ENCODE measurements at places on chromosomes 7 and 10.
A peak's percentile ranks its signal among the peaks of the same experiment; 100 is the strongest.

DNA sequence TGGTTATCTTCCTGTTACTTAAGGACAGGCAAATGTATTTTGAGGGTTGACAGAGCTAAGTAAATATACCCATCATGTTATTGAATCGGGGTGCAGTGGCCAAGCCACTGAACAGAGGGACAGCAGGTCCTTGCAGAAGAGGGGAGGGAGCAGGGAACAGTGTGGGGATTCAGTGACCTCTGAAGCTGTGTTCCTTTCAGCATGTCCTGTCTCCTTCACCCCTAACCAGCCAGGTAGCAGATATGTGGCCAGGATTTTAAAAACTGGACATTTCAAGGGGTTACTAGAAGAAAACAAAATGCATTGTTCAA is 12.7 kb downstream of the ANK3 start:
- DNase-seq: no peak

DNA sequence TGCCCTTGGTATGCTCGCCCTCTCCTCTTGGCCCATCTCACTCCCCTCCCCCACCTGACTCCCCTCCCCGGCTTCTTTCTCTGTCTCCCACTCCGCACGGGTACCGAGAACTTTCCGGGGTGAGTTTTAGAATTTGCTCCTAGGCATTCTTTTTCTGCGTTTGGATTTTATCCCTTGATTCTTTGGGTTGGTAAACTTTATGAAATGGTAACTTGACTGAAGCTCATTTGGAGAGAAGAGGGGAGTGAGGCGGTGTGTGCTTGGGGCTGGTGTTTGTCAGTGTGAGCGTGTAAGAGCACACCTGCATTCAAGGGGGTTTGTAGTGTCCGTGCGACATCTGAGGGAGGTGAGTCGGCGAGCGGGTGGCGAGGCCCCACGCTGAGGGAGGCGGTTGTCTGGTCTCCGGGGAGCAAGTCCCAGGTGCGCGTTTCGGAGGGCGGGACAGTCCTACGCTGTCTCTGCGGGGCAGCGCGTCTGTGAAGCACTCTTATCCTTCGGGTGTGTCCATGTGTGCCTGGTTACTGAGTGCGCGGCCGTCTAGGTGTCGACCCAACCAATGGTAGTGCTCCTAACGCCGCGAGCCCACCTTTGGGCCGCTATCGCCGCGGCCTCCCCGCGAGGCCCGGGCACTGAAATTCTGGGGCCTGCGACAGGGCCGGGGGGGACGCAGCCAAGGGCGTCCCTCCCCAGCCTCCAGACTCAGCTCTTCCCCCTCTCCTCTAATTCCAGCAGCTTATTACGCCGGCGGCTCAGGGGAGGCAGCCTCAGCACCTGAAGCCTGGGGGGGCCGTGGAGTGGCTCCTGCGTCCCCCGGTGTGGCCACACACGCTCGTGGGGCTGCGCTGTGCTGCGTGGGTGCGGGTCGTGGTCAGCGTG is 2.6 kb upstream of the ZNF503 start:
- DNase-seq: no peak

- no peak for DNase-seq
These were observed 109.5 kb downstream of the DNAJB6 start for GRCh38 chr7:157446322-157446721.

DNA sequence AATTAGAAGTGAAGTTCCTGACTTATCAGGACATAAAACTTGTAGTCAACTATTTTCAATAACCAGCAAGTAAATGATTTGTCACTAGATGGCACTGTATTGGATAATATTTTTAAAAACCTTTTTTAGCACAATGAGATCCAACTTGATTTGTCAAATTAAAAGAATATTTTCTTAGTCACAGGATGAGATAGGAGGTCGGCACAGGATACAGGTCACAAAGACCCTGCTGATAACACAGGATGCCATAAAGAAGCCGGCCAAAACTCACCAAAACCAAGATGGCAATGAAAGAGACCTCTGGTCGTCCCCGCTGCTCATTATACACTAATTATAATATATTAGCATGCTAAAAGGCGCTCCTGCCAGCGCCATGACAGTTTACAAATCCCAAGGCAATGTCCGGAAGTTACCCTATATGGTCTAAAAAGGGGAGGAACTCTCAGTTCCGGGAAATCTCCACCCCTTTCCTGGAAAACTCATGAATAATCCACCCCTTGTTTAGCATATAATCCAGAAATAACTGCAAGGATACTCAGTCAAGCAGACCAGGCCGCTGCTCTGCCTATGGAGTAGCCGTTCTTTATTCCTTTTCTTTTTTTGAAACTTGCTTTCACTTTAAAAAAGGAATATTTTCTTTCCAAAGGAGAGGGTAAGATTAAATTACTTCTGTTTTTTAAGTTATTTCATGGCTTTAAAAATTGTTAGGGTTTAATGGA is 255.7 kb upstream of the MKLN1 start:
- DNase-seq: peak; percentile 86

DNA sequence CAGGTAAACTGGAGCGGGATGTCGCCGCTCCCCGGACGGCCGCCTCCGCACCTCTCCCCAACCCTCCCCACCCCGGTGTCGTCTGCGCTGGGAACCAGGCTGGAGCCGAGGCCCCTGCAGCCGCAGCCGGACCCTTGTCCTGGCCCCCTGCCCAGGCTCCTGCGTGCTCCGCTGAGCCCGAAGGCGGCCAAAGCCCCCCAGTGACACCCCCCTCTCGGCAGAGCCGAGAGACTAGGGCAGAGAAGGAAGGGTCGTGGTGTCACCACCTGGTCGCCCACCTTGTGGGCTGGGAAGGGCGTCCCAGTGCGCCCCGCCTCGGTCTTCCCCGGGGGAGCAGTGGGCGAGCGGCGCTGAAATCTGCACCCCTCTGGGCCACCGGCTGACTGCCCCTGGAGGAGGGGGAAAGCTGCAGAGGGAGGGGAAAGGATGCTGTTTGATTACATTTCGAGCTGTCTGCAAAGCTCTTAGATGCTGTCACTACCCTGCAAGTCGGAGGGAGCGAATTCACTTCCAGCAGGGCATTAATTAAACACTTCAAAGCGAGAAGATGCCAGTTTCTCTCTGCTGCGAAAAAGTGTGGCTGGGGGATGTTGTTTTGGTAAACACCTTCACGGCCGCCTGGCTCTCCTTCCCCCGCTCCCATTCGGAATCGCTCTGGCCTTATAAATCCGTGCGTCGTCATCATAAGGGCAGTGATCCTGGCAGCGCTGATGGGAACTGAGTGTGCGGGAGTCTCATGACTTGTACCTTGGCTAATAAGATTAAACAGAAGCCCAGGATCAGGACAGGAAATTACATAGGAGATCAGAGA is 622 bp downstream of the DYNC1I1 start:
- peak; percentile 15 for DNase-seq

- DNase-seq: no peak
These were observed 491.3 kb downstream of the GLRX3 start for GRCh38 chr10:130627346-130628045.

DNA sequence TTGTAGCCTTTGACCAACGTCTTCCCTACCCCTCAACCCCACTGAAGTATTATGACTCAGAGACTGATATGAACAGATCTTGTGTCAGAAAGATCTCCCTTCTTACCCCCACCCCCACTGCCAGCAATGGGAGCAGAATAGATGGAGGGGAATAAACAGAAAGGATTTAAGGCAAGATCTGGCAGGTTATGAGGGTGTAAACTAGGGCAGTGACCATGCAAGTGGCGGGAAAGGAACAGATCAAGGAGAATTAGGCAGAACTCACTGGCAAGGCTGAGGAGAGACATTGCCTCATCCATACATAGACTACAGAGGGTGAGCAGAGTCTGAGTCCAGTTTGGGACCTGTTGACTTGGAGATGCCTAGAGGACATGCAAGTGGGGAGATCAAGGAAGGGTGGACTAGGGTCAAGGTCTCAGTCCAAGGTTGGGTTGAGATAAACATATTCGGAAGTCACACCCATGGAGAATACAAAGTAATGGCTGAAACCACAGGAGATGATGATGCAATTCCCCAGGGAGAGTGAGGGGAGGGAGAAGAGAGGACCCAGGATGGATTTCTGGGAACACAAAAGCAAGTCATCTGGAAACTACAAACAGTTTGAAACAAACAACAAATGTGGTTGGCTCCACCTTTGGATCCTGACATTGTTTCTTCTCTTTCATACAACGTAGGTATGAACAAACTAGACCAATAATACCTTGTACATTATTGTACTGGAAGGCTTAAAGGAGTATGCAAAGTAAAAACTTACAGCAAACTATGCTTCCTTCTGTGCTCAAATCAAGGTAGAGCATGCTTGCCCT is 44.9 kb upstream of the IL6 start:
- no peak for DNase-seq

DNA sequence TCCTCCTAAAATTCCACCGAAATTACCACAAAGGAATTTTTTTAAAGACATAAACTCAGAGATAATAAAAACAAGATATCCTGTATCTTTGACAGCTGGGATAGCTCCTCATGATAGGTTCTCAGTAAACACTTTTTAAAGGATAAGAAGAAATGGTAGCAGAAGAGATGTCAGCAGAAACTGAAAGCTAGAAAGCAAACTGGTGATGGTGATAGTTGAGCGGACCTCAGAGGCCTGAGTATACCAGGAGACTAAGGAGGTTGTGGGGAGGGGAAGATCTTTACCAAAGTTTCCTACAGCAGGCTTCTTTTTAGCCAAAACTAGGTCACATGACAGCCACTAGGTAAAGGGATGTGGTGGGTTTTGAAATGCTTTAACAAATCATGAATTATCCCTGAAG is 22.5 kb downstream of the PCGF5 start:
- no peak for DNase-seq

- DNase-seq: no peak
These were observed 69.8 kb downstream of the MET start for GRCh38 chr7:116741625-116742316.

DNA sequence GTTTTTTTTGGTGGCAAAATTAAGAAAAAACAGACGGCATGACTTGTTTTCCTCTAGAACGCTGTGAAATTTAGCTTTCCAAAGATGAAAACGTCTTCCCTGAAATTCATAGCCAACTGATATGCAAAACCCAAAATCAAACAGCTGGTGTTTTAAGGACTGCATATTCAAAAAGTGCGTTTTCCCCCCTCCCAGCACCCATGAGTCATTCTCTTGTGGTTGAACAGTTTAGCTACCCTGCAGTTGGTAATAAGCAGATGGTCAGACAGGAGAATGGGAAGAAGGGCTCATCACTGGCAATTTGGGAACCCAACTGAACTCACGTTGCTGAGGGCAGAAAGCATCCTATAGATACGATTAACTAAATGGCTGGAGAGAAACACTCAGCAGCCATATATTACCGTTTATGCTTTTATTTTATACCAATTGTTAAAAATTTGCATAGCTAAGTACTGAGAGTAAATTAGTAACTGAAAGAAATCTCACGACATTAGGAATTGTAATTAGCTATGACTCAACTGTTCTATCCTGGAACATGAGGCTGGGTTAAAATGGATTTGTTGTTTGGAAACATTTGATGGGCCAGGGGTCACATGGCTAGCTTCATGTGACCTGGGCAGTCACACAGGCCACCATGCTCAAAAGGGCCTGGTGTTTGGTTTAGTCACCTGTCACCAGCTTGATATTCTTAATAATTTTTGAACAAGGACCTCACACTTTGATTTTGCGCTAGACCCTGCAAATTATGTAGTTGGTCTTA is 343.1 kb downstream of the PHTF2 start:
- peak; percentile 82 for DNase-seq

GRCh38 chr10:22634093-22634492 is 80.3 kb downstream of the PIP4K2A start:
- DNase-seq: no peak

DNA sequence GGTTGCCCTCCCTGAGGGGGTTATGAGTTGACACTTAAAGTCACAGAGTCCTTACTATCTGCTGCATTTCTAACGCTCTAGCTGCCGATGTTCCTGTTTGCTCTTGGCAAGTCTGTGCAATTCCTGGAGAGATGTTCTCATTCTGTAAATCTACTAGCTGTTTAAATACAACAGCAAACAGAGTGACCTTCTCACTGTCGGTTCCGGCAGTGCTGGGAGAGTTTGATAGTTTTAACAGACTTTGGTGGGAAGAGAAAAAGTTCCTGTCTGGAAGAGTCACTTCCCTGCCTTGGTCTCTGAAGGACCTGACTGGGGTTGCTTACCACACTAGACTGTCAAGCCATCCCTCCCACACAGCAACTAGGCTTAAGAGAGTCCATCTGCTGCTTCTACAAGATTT is 63.3 kb upstream of the ELMO1 start:
- no peak for DNase-seq

DNA sequence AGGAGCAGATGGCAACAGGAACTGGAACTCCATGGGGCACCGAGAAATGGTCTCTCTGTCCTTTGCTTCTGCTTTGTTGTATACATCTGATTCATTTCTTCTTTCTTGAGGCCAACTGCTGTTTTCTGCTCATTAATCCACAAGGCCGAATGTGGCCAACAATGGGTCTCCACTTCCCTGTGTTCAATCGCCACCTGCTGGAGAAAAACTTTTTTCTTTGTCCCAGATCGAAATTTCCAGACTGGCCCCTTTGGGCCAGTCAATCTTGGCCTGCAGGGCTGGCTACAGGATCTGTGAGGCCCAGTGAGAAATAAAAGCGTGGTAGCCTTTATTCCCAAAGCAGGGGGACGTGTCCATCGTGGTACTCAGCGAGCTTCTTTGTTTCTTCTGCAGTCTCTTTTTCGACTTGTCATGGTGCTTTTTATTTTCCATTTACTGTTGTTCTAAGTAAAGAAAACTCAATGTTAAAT is 58.8 kb downstream of the PARP12 start:
- peak; percentile 26 for DNase-seq

- DNase-seq: peak; percentile 99
These were observed 11.7 kb downstream of the CPA5 start for GRCh38 chr7:130356121-130356875.

GRCh38 chr7:82319674-82320118 is 123.9 kb downstream of the CACNA2D1 start:
- peak; percentile 84 for DNase-seq

DNA sequence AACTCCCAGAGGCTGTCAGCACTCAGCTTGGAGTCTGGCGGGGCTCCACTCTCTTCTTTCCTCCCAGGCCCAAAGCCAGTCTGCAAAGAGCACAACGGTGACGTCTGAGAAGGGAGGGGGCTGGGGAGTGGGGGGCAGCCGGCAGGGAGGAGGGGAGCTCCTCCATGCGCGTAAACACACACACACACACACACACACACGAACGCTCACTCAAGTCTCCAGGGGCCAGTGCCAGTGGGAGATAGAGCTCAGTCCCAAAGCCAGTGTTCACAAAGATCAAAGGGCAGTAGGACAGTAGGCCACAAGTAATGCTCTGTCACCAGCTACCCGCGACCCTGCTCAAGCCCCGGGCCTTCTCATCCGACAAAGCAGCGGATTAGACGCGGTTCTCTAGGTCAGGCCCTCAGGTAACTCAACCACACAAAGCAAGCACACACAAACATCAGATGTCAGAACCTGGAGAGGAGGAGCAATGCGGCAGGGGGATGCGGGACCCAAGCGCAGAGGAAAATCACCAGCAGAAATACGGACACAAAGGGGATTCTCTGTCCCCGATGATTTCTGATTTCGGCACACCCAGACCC is 19.9 kb downstream of the TCAF1 start:
- peak; percentile 56 for DNase-seq

Data from astrocyte (in vitro differentiated cells and primary cell).